ENCODE measurements at places on chromosomes 7 and 10. TPM values are rescaled to one million over a fixed set of nuclear protein-coding genes. Genes with fewer than 3 reads are reported as not detected.

The PSD gene
- 1.4 TPM for total RNA-seq

The ASB10 gene
- not detected for total RNA-seq

GRCh38 chr7:98630149-98630548 lies 13.1 kb downstream of the NPTX2 start:
- DNase-seq, result no peak
- H3K36me3 ChIP-seq, result no peaks in the 10 kb centered on the region
- no peaks in the 10 kb centered on the region for H3K27me3 ChIP-seq
- no peak overlapping the region for H3K4me3 ChIP-seq

GRCh38 chr10:112875476-112876267 lies 74.4 kb upstream of the TCF7L2 start:
- peaks cover 6% of the 10 kb centered on the region for H3K27me3 ChIP-seq
- no peak for DNase-seq
- no peaks in the 10 kb centered on the region for H3K4me1 ChIP-seq
- no peak overlapping the region for H3K27ac ChIP-seq
- H3K36me3 ChIP-seq, result no peaks in the 10 kb centered on the region
- no peak overlapping the region for H3K4me3 ChIP-seq

DNA sequence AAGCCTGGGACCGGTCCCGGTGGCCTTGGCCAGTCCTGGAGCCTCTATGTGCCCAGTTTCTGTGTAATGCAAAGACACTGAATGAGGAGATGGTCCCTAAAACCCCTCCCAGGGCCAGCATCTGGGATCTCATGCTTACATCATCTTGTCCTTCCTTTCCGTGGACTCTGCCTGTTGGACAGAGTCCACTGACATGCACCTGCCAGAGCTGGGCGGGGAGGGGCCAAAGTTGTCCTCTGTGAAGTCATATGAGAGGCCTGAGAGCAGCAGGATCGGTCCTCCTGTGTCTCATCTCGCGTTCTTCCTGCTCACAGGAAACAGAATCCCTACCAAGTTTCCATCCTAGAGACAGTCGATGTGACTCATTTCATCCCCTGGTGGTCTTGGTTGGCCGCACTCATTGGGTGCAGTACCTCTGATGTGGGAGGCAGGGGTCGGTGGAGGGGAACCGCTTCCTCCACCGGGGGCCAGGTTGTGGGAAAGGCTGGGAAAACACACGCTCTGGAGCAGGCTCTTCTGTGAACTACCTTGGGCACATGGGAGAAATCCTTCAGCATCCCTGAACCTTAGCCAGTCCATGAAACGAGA lies 389.6 kb upstream of the PODXL start:
- H3K36me3 ChIP-seq, result no peaks in the 10 kb centered on the region
- H3K27ac ChIP-seq, result no peak overlapping the region
- no peak overlapping the region for H3K4me3 ChIP-seq
- H3K27me3 ChIP-seq, result peaks cover 1% of the 10 kb centered on the region
- no peak for DNase-seq

GRCh38 chr10:28127881-28128280 lies 129.0 kb upstream of the ODAD2 start:
- no peaks in the 10 kb centered on the region for H3K27me3 ChIP-seq
- H3K27ac ChIP-seq, result no peak overlapping the region
- H3K36me3 ChIP-seq, result no peaks in the 10 kb centered on the region

The NSUN6 gene
- total RNA-seq, result 31.0 TPM

DNA sequence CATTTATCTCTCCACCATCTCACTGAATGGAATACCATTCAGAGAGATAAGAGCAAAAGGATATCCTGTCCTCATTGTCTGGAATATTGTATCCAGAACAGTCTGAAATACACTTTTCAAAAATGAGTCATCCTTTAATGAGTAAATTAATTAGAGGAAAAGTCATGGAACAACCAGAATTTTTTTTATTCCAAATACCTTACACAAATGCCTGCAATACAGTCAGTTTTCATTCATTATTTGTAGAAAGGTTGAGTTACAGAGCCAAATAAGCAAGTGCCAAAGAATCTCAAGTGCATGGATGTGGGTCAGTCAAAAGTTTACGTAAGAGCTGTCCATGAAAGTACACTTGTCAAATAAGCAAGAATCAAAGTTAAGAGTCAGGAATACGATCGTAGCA lies 482.6 kb downstream of the IPMK start:
- DNase-seq, result no peak
- no peaks in the 10 kb centered on the region for H3K27me3 ChIP-seq
- H3K4me3 ChIP-seq, result no peak overlapping the region
- no peaks in the 10 kb centered on the region for H3K36me3 ChIP-seq

DNA sequence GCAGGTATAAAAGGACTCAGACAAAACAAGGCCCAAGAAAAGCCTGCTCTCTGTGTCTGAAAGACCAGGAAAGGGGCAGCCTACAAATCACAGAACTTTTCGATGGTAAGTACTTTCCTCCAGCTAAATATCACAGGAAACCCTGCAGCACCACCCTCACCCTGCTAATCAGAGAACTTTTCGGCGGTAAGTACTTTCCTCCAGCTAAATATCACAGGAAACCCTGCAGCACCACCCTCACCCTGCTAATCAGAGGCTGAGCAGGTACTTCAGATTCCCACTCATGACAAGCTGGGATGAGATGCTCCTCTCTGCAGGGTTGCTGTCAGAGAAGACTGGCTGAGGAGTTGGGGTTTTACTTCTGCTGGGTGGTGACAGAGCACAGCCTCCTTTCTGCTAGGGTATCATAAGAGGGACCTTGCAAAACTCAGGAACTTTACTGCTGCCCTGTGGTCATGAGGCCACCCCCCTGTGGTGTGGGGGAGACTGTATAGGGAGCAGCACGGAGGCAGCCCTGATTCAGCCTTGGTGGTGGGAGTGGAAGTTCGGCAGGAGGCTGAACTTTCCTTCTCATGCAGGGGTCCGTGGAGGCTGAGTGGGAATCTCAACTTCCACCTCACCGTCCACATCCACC lies 7.2 kb downstream of the WDR37 start:
- DNase-seq, result peak; percentile 37
- H3K4me3 ChIP-seq, result peak overlapping the region; percentile 31
- H3K4me1 ChIP-seq, result peaks cover 80% of the 10 kb centered on the region
- H3K27me3 ChIP-seq, result no peaks in the 10 kb centered on the region
- H3K27ac ChIP-seq, result peak overlapping the region; percentile 88

GRCh38 chr7:128194533-128195282 lies 46.4 kb upstream of the LEP start:
- no peak overlapping the region for H3K27ac ChIP-seq
- H3K36me3 ChIP-seq, result peaks cover 10% of the 10 kb centered on the region
- peaks cover 29% of the 10 kb centered on the region for H3K27me3 ChIP-seq
- DNase-seq, result no peak
- H3K4me3 ChIP-seq, result no peak overlapping the region
- peaks cover 8% of the 10 kb centered on the region for H3K4me1 ChIP-seq

The TSPAN15 gene
- total RNA-seq, result 9.0 TPM

DNA sequence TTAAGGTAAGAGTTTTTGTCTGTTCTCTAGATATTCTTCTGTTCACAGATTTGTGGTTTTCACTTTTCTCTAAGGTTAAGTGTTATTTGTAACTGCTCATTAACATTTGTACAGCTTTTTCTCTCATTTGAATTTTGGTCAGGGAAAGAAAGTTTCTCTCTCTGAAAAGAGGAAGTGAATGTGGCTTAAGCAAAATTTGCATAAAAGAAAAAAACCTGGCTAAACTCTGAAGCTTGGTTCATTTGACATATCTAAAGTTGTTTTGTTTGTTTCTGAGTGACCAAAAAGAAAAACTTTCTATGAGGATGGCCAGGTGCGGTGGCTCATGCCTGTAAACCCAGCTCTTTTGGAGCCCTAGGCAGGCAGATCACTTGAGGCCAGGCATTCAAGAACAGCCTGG lies 22.0 kb upstream of the SLC26A4 start:
- no peak for DNase-seq
- H3K4me1 ChIP-seq, result peaks cover 36% of the 10 kb centered on the region
- peaks cover 12% of the 10 kb centered on the region for H3K27me3 ChIP-seq

DNA sequence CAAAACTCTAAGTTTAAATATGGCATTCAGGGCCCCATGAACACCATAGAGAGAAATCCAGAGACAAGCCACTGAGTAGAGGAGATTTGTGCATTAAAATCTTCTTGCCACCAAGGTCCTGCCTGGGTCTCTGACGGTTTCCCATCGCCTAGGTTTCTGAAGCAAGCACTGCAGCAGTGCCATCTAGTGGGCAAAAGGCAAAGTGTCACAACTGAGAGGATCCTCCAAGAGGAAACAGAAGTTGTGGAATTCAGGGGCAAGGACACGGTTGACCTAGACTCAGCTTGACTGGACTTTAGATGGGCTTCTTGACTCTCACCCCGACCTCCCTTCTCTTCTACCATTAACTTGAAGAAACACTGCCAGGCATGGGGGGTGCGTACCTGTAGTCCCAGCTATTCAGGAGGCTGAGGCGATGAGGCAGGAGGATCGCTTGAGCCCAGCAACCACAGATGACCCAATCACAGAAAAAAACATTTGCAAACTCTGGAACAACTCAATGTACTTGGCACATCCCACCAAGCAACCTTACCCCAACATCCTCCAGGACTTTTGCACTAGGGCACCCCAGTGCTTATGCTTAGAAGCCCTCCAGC lies 604.1 kb downstream of the GALNT17 start:
- H3K27me3 ChIP-seq, result no peaks in the 10 kb centered on the region
- no peak overlapping the region for H3K4me3 ChIP-seq
- no peak overlapping the region for H3K27ac ChIP-seq
- H3K4me1 ChIP-seq, result no peaks in the 10 kb centered on the region
- peak; percentile 41 for DNase-seq

The DNAH11 gene
- total RNA-seq, result 2.1 TPM

DNA sequence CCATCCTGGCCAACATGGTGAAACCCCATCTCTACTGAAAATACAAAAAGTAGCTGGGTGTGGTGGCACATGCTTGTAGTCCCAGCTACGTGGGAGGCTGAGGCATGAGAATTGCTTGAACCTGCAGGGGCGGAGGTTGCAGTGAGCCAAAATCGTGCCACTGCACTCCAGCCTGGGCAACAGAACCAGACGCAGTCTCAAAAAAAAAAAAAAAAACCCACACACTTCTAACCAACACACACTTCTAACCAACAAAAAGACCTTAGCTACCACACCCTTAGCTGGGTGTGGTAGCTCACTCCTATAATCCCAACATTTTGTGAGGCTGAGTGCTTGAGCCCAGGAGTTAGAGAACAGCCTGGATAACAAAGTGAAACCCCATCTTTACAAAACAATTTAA lies 33.9 kb upstream of the SPOCK2 start:
- H3K4me1 ChIP-seq, result peaks cover 34% of the 10 kb centered on the region
- peaks cover 34% of the 10 kb centered on the region for H3K36me3 ChIP-seq

GRCh38 chr7:155211173-155211572 lies 86.5 kb upstream of the INSIG1 start:
- H3K36me3 ChIP-seq, result peaks cover 3% of the 10 kb centered on the region
- no peak for DNase-seq
- H3K27ac ChIP-seq, result no peak overlapping the region
- H3K4me1 ChIP-seq, result peaks cover 24% of the 10 kb centered on the region
- no peaks in the 10 kb centered on the region for H3K27me3 ChIP-seq

GRCh38 chr7:121587435-121587834 lies 191.3 kb upstream of the FAM3C start:
- H3K4me3 ChIP-seq, result no peak overlapping the region
- H3K27ac ChIP-seq, result no peak overlapping the region
- H3K4me1 ChIP-seq, result no peaks in the 10 kb centered on the region
- H3K36me3 ChIP-seq, result no peaks in the 10 kb centered on the region
- DNase-seq, result no peak

The SVOPL gene
- not detected for total RNA-seq

- no peak for DNase-seq
- H3K27ac ChIP-seq, result no peak overlapping the region
- no peaks in the 10 kb centered on the region for H3K27me3 ChIP-seq
- H3K4me1 ChIP-seq, result peaks cover 28% of the 10 kb centered on the region
These were observed 180.9 kb downstream of the ANK3 start for GRCh38 chr10:60208676-60209269.

The TYW1B gene
- 3.5 TPM for total RNA-seq

GRCh38 chr10:78524342-78524741 lies 490.7 kb downstream of the RPS24 start:
- H3K4me1 ChIP-seq, result no peaks in the 10 kb centered on the region
- H3K4me3 ChIP-seq, result no peak overlapping the region
- DNase-seq, result no peak
- H3K36me3 ChIP-seq, result no peaks in the 10 kb centered on the region
- H3K27ac ChIP-seq, result no peak overlapping the region

The EN2 gene
- total RNA-seq, result not detected

DNA sequence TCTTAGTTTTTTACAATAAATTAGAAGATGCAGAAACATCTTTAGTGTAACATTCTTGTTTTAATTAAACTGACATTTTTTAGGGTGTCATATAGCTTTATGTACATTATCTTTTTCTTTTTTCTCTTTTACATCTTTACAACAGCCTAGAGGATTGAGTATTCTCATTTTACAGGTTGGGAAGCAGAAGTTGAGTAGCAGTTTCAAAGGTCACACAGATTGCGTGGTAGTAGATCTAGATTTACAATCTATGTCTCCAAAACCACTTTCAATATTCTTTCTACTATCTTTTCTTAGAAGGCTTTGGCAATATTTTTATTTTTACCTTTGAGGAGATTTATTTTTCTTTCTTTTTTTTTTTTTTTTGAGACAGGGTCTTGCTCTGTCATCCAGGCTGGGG lies 18.7 kb upstream of the MCU start:
- no peak overlapping the region for H3K4me3 ChIP-seq
- DNase-seq, result no peak
- peaks cover 11% of the 10 kb centered on the region for H3K36me3 ChIP-seq
- peaks cover 9% of the 10 kb centered on the region for H3K27me3 ChIP-seq
- H3K4me1 ChIP-seq, result peaks cover 17% of the 10 kb centered on the region

The HOXA3 gene
- not detected for total RNA-seq

- H3K4me3 ChIP-seq, result no peak overlapping the region
- DNase-seq, result no peak
- peaks cover 15% of the 10 kb centered on the region for H3K4me1 ChIP-seq
- no peak overlapping the region for H3K27ac ChIP-seq
These were observed 499.0 kb upstream of the KLF6 start for GRCh38 chr10:4283846-4284610.

GRCh38 chr10:79185067-79185774 lies 116.5 kb downstream of the ZMIZ1 start:
- H3K4me1 ChIP-seq, result no peaks in the 10 kb centered on the region
- no peak for DNase-seq
- H3K36me3 ChIP-seq, result no peaks in the 10 kb centered on the region

All from activated CD4-positive, alpha-beta memory T cell treated with anti-CD3 and anti-CD28 coated beads, Interleukin-2, amount 10 ng/mL, durations not matched to agents 7 days and 5 days (primary cell).